ENCODE measurements at places on chromosomes 3 and 15.
A peak's percentile ranks its signal among the peaks of the same experiment; 100 is the strongest.

DNA sequence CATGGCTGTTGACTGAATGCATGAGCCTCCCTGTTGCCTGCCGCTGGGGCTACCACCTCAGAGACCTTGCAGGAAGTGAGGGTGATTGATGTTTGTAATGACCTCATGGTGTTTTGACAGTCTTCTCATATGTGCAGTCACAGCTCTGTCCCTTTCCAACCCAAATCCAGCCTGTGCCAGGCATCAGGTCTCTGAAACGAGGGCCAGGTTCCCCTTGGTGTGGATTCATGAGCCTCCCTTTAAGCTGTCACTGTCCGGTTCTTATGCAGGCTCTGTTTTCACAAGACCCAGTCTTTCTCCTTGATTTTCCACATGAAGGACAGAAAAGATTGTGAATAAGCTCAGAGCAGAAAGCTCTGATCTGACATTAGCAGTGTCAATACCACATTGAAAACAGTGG lies 43.1 kb downstream of the CEMIP start:
- no peak for DNase-seq

GRCh38 chr3:107641572-107642307 lies 119.0 kb downstream of the BBX start:
- DNase-seq: no peak

DNA sequence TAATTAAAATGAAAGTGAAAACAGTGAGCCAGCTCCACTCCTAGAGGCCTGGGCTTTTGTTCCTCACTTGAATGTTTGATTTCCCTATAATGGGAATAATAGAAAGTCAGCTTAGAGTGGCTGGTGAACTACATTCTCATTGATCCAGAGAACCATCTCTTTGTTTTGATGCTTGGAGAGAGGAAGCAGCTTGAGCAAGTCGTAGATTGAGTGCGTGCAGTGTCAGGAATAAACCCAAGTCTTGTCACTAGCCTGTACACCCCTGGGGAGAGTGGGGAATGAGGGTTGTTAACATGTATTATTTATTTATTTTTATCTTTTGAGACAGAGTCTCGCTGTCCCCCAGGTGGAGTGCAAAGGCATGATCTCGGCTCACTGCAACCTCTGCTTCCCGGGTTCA lies 885 bp upstream of the LSG1 start:
- no peak for DNase-seq

- DNase-seq: peak; percentile 55
Measured at GRCh38 chr15:99708563-99708962, 24.7 kb downstream of the LYSMD4 start.

GRCh38 chr15:37057256-37057655 lies 43.1 kb downstream of the MEIS2 start:
- DNase-seq: no peak

- no peak for DNase-seq
Measured at GRCh38 chr15:40845036-40845435, 1.2 kb downstream of the SPINT1 start.

GRCh38 chr3:11060500-11061251 lies 68.1 kb downstream of the SLC6A1 start:
- peak; percentile 79 for DNase-seq

Measured in H54 (cell line).